ENCODE measurements at places on chromosomes 6 and 20.

- DNase-seq, result no peak
Observed at GRCh38 chr20:50900261-50900660, 31.0 kb downstream of the ADNP start.

- no peak for DNase-seq
Observed at GRCh38 chr6:164379795-164380194, 929.6 kb downstream of the C6orf118 start.

DNA sequence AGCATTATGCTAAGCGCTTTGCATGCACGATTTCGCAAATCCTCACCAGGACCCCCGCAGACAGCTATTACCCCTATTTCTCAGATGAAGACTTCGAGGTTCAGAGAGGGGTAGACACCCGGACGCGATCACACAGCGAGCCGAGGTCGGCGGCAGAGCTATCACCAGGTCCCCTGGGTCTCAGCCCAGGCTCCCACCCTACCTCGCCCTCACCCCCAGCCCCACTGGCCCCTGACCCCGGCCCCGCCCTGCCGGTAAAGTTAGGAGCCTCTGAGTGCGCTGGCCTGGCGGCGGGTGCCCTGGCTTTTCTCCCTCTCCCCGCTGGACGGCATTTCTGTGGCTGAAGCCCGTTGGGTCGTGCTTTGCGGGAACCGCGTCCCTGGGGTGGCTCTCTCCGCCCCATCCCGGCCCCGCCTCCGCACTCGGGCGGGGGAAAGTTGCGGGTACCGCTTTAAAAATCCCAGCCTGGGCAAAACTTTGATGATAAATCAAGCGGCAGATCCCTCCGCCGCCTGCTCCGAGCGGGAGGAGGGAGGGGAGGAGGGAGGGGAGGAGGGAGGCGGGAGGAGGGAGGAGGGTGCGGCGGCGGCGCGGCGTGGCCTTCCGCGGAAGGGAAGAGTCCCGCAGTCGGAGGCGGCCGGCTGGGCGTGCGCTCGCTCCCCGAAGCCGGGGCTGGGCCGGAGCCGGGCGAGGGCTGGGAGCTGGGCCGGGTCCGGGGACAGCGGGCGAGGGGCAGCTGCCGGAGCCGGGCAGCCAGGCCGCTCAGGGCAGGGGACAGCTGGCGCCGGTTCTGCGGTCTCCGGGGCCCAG is at the start of gene VSTM2L:
VSTM2L (plus strand) TSS at position 624 of the 810 bp plus-strand sequence. CDS start 224 bp downstream, outside the sequence.
- no peak for DNase-seq

GRCh38 chr6:76940191-76940590 is 523.1 kb downstream of the HTR1B start:
- no peak for DNase-seq

DNA sequence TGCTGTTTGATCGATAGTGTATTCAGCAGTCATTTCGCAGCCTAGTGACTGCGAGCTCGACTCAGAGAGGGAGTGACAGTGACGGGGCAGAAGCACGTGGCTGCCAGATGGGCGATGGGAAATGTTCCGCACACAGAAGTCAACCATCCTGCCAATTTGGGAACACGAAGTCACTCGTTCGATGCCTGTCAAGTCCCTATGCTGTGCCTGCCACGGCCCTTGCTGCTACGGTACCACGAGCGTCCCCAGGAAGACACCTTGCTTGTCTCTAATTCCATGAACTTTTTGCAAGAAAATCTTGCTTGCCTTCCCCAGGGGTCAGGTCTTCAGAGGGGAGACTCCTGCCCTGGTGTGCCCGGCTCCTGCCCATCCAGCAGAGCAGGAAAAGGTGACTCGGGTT is 17.0 kb upstream of the STX16 start:
- no peak for DNase-seq

GRCh38 chr6:211871-212497 is 80.3 kb upstream of the DUSP22 start:
- DNase-seq, result no peak

DNA sequence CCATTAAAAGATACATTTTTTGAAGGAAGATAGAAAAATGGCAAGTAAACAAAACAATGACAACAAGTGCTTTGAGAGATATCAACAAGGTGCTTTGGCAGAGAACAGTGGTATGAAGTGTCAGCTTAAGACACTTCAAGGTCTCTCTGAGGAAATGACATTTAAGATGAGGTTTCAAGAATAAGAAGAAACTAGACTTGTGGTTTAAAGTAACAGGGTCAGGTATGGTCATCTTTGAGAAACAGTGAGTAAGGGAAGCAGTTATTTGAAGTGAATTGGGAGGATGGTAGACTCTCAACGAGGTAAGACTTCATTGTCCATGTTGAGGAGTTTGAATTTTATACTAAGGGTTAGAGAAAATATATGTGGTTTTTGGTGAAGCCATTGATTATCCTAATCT is 77.8 kb downstream of the SYCP2L start:
- no peak for DNase-seq

- no peak for DNase-seq
Observed at GRCh38 chr6:5997420-5997987, 9.2 kb downstream of the NRN1 start.
